ENCODE measurements at places on chromosomes 3 and 15.

- no peak for DNase-seq
Measured at GRCh38 chr3:58754074-58754473, 87.5 kb upstream of the FAM3D start.

GRCh38 chr15:32819448-32819847 lies 101.6 kb downstream of the GREM1 start:
- no peak for DNase-seq

- DNase-seq = no peak
Measured at GRCh38 chr3:5151586-5151985, 29.5 kb downstream of the ARL8B start.

DNA sequence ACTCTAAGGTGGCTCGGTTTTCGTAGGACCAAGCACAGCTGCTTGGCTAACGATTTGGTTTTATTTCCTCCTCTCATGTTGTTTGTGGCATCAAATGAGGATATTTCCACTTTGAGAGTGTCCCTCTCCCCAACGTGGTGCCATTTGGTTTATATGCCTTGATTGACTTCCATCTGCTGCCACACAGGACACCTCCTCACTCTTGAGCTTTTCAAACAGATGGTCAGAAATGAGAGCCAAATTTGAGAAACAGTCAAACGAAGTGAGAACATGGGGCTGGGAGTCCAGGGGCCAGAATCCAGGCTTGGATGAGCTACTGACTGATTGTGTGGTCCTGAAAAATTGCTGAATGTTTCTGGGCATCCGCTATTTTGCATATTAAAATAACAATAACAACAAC lies 43.5 kb downstream of the CEMIP start:
- DNase-seq = no peak

DNA sequence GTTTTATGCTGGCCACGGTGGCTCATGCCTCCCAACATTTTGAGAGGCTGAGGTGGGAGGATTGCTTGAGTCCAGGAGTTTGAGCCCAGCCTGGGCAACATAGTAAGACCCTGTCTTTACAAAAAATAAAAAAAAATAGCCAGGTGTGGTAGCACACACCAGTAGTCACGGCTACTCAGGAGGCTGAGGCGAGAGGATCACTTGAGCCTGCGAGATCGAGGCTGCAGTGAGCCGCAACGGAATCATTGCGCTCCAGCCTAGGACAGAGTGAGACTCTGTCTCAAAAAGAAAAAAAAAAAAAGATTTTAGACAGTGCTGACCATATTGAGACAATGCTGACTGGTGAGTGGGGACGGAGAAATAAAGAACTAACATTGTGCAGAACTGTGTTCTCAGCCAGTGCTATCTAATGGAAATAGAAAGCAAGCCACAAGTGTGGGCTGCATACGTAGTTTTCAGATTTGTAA lies 67.2 kb downstream of the ST6GAL1 start:
- DNase-seq = no peak

- DNase-seq = no peak
Measured at GRCh38 chr15:72249142-72249810, 18.3 kb upstream of the PKM start.

- DNase-seq = no peak
Measured at GRCh38 chr3:194167480-194168282, 31.7 kb downstream of the HES1 start.

DNA sequence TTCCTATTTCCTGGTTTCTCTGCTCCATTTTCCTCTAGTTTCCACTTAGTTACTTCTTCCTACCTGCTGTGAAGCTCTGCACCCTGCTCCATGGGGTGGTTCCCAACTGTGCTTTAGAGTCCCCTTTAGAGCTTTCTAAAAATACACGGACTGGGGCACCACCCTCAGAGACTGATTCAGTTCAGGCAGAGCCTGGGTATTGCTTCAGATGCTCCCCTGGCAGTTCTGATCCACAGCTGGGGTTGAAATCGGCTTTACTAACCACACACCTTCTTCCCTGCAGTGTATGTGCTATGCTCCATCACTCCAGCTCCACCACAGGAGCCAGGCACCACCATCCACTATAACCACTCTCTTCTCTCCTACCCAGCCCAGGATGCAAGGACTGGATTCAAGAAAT lies 12.6 kb downstream of the ANP32A start:
- no peak for DNase-seq

- DNase-seq = no peak
Measured at GRCh38 chr3:112362221-112362620, 29.3 kb downstream of the CD200 start.

DNA sequence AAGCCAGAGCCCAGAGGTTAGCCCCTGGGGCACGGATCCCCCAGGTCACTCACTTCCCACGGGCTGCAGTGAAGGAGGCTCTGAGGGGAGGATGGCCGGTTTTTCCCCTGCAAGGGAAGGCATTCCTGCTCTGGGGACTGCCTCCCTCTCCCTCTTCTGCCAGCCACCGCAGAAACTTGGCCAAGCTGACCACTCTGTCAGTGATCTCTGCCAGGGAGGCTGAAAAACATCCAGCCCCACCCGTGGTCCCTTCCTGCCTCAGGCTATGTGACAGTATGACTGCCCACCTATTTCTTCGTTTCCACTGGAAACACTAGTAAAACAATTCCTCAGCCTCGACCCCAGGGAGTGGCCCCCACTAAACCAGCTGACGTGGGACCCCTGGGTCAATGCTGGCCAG lies 14.6 kb upstream of the FANCD2 start:
- DNase-seq = no peak

DNA sequence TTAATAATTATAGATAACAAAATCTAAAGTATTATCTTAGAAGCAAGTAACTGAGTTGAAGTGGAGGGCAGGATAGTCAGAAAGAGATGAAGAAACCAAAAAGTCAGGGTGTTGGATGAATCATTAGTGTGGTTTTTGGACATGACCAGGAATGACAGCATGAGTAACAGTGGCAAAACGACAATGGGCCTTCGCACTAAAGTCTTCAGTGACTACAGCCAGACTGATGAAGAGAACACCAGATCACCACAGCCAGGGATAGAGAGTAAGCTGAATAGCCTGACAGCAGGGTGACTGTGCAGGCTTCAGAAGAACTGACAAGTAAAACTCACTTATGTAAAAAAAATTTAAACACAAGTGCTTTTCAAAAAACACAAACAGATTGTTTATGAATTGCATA lies 96.0 kb upstream of the MELTF start:
- DNase-seq = no peak

GRCh38 chr3:118011910-118012309 lies 1022.7 kb downstream of the IGSF11 start:
- no peak for DNase-seq

DNA sequence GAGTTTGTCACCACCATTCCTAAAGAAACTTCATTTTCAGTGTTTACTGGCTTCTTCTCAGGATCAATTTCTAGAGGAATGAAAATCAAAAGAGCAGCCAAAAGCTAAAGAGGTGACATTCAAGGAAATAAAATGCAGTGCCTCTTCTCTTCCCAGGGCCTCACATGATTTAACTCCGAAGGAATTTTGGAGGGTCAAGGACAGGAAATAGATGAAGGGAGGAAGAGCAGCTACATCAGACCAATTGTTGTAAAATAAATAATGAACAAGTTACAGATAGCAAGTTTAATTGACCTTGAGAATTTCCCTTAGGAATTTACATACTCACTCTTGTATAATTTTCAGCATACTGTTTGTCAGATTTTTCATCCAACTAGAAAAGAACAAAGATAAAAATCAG lies 78.1 kb downstream of the LRRFIP2 start:
- no peak for DNase-seq

Measured in HS-27A (cell line).